ENCODE measurements at places on chromosomes 16 and 17.

DNA sequence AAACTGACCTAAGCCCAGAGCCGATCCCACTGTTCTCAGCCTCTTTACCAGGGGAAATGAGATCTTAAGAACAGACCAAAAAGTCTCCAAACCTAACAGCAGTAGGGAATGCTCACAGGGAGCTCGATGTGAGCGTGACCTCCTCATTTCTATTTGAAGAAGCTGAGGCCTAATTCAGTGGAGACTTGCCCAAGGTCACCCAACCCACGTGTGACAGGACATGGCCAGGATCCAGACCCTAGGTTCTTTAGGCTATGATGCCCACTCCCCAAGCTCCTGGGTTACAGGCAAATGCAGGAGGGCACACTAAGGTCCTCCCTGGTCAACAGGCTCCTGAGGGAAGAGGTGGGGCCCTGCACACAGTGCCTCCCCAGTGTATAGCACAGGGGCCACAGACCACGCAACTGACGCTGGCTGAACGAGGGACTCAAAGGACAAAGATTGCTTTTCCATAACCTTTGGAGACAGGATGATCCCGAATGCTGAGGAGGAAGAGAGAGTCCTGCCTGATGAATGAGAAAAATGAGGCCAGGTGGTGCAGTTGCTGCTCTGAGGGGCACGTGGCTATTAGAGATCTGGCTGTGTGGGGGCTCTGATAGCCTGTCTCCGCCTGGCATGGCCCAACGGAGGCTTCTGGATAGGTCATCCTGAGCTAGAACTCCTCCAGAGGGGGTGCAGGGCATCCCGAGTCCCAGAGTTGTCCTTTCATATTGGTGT, 24.0 kb downstream of the MAP3K14 start:
- no peak for DNase-seq

GRCh38 chr17:28427371-28427770, 21.4 kb upstream of the SLC46A1 start:
- no peak for DNase-seq

DNA sequence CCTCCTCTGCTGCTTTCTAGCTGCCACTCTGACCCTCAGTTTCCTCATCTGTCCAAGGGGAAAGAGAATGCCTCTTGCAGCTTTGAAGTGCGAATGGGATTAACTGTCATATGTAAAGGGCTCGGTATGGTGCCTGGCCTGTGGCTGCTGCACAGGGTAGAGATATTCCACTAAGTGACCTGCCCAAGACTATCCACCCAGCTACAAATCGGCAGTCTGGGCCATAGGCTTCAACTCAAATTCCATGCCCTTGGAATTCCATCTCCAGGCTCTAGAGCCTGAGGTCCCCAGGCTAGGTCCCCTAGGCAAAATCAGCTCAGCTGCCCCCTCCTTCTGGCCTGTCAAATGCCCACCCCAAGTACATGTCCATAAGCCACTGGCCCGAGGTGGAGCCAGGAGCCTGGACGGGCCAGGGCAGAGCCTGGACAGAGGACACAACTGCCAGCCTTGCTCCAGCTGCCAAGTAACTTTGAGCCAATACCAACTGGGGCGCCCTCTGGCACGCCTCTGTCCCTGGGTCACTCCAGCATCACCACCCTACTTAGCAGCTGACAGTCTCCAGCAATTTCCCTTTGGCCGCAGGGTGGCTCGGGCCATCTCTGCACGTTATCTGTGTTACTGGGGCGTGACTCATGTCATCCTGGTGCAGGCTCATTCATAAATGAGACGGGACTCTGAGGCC, 57.2 kb downstream of the SDK2 start:
- no peak for DNase-seq

GRCh38 chr17:77722366-77722765, 236.1 kb upstream of the TNRC6C start:
- DNase-seq, result no peak

DNA sequence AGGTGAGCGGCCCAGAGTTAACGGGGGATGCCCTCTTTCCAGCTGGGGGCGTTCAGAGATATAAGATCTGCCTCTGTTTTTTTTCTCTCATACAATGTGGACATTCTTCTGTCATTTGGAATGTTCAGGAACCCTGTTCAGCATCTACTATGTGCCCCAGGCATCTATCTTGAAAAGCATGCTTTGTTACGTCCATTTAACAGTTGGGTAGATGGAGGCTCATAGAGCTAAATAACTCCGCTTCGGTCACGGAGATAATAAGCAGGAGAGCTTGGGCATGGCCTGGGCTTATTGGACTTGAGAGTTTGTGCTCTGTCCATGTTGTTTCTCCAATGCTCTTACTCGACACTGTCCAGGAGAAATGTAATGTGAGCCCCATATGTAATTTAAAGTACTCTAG, 6.1 kb downstream of the DHODH start:
- DNase-seq, result no peak

DNA sequence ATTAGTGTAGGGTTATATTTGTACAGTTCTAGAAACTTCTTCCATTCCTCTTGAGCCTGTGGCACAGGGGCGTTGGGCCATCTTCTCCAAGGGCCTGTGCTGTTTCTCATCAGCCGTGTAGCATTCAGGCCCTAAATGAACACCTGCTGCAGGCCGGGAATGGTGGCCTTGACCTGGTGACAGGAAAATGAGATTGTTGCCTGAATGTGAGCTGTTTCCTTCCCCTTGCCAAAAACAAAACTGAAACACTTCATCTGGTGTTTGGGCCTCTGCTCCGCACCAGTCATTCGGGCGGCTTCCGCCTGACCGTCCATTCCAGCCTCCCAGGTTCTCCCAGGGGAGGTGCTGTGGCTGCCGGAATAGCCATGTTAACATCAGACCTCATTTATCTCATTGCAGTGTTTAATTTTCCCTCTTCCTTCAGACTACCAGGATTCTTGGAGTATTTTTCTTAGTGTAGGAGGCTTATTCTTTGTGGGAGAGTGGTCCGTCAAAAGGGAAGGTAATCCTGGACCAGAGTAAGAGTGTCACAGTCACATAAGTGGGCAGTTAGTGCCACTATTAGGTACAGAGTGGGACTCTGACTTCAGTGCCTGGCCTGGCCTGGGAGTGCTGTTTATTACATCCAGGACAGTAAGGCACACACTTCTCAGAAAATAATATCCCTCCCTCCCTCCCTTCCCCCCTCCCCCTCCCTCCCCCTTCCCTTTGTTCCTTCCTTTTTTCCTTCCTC, 61.9 kb downstream of the WWP2 start:
- no peak for DNase-seq

DNA sequence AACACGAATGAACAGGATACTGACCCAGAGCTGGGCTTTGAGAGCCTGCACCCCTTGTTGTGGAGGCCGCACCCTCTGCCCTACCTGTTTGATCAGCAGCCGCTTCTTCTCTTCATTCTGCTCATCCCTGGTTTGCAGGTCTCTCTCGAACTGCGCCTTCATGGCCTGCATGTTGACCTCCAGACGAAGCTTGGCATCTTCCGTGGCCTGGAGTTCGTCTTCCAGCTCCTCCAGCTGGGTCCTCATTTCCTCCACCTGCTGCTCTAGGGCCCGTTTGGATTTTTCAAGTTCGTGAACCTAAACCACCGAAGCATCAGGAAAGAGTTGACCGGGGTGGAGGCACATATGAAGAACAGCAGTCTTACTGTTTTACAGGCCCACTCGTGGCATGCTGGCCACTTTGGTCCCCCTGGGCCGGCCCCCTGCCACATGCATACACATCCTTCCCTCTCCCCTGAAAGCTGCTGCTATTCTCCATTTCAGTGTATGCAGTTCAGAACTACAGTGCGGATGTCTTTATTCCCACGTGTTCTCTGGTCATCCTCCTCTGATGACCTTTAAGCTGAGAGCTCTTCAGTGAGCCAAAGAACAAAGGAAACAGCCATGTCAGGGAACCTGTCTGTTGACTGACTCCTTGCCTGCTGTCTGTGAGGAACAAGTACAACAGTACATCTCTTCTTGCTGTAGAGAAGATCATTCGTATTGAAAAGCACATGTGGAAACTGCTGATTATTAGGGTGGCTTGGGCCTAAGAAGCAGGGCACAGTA, 54.8 kb downstream of the NDEL1 start:
- DNase-seq, result no peak

DNA sequence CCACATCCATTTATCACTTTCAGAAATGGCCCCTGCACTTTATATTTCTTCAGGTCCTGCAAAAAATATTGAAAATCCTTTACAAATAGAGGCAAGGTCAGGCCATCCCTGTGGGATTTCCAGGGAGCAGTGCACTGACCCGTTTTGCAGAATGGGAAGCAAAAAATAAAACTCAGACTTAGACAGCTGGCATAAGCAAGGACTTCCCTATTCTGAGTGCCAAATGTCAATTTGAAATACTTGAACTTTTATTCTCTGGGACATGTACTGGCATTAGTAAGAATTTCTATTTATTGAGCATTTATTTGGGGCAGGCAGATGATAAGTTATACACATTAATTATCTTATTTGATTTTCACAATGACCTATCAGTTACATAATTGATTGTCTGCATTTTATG, 32.4 kb downstream of the PRKCB start:
- no peak for DNase-seq

DNA sequence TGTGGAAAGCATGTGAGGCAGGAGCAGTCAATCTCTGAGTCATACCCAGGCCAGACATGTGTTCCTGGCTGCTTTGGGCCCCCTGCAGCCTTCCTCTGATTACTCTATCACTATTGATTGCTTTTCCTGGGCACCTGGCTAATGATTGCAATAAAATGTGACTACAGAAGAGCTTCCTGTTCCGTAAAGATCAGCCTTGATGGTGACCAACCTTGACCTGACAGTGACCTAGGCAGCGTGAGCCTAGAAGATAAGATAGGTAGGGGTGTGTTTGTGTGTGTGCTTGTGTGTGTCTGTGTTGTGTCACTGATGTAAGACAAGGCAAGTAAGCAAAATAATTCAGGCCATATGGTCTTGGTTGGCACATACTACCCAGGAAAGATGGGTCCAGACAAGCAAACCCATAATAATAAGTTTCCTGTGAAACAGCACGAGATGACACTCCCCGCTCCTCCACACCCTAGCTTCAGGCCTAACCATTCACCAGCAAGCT, 367.7 kb upstream of the CDH11 start:
- DNase-seq, result no peak

DNA sequence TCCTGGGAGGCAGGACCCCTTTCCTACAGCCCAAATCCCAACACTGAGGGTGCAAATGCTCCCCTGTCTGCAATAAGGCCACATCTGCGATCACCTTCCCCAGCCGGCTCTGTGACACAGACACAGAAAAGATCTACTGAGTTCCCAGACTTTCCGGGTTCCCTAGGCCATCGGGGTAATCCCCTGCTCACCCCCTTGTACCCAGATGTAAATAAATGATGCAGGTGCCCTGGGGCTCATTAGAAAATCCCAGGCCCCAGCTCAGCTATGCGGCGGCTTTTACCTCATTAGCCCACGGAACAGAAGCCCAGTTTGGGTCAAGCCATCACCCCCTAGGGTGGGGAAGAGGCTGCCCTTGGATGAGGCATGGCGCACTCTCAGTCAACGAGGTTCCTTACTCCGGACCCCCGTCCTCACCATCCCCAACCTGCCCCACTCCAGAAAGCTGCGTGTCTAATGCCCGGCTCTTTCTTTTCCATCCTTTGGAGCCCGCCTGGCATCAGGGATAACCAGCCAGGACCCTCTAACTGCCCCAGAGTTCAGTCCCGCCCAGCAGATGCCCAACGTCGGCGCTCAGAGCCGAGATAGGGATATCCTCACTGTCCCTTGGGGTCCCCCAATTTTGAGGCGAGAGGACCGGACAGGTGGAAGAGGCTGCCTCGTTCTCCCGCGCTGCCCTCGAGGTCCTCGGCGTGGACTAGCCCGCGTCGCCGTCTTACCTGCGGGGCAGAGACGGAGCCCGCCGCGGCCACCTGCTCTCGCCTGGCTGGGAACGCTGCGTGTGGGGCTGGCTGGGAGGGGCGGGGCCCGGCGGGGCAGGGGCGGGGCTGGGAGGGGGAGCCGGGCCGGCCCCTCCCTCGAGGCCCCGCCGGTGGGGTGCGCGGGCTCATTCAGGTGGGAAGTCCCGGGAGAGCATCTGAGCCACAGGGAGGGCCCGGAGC, at the start of gene ZNF385C:
ZNF385C (minus strand) TSS at position 783 of the 941 bp plus-strand sequence. CDS start 35,417 bp downstream, outside the sequence.
- no peak for DNase-seq

DNA sequence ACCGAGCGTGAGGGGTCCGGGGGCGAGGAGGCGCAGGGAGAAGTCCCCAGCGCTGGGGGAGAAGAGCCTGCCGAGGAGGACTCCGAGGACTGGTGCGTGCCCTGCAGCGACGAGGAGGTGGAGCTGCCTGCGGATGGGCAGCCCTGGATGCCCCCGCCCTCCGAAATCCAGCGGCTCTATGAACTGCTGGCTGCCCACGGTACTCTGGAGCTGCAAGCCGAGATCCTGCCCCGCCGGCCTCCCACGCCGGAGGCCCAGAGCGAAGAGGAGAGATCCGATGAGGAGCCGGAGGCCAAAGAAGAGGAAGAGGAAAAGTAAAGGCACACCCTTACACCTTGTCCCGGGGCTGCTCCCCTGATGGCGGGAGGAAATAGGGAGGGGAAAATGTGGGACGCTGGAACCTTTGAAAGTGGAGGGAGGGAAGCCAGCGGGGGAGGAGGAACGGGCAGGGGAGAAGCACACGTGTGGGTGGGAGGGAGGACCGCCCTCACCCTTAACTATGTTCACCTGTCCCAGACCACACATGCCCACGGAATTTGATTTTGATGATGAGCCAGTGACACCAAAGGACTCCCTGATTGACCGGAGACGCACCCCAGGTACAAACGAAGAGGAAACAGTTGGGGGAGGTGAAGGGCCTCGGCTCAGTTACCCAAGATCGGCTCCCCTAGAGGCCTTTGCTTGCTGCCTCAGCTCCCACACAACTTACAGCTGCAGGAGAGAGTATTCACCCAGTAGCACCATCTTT, 916 bp downstream of the PAGR1 start:
- DNase-seq, result no peak

DNA sequence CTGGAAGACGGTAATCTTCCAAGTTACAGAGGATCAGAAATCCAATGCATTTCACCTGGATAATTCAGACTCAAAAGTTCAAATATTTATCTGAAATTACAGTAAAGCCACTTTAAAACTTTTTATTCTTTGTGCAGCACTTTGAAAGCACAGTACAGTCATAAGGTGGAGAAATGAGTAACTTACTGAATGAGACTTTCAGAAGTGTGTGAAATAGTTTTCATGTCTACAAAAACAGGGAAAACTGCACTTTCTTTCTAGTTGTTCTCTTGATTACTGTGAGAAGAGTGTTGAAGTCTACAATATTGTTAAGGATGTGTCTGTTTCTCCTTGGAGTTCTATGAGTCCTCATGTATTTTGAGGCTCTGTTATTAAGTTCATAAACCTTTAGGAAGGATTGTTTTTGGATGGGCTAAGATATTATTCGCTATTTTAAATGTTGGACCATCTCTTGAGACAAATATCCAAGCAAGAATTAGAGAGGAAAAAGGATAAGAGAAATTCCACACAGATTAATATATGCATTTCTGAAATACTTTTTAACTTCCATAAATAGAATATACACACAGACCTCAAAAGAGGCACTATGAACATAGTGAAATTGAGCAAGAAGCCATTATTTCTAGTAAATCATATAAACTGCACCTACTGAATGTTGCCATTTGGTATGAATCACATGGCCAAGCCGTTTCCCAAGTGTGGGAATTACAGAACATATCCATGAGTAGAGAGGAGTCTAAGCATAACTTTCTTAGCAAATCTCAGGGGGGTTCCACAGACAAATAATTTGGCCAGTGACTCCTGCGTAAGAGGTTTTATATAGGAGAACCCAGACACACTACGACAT, 83.6 kb upstream of the PLEKHM1 start:
- no peak for DNase-seq

All from right renal pelvis (tissue), 4 donors.